ENCODE measurements at places on chromosomes 3 and 15.

DNA sequence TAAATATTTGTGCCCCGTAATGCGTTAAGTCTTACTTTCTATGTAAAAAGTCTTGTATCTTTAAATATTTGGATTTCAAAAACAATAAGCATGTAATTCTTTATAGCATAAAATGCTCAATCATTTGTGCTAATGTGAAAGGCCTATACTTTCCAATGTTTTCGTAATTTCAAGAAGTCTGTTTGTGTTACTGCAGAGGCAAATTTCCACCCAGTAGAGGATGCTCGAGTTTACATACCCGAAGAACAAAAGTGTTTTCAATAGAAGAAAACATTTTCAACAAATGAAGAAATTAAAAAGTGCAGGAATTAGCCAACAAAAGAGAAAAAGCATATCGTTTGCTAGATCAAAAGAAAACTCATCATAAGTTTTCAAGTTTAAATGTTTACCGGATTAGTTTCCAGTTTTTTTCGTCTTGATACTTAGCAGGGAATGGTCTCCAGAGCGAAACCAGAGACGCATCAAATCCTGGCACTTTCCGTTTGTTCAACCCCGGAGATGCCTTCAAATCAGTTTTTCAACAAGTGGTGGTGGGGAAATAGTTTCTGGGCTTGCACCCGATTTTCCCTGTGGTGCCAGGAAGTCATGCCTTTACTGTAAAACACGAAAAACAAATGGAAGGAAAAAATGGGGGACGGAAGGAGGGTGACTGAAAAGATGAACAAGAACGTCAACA, 1.0 kb downstream of the CGGBP1 start:
- no peak for DNase-seq

DNA sequence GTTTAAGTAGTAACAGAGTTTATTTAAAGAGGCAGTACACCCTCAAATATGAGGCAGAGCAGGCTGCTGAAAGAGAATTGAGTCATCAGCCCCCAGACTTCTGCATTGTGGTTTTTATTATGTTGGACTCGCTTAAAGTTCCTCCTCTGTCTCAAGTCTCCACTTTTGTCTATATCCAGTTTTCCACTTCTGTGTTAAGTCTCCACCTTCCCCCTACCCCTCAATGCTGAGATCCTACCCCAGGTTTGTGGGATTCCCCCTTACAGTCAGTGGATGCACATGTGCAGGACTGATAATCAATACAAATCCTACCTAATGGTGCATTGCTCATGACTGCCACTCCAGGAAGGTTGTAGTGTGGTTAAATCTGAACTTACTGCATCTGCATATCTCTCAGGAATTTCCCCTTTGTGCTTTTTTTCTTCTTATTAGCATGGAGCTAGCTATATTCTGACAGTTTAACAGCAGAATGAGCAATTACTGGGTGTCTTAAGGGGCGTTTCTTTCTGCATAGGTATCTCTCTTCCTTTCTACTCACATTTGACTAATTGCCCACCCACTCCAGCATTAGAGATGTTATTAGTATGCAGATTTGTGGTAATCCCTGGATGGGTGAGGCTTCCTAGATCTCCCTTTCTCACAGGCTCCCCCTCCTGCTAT, 11.9 kb upstream of the CD200R1L start:
- no peak for DNase-seq

DNA sequence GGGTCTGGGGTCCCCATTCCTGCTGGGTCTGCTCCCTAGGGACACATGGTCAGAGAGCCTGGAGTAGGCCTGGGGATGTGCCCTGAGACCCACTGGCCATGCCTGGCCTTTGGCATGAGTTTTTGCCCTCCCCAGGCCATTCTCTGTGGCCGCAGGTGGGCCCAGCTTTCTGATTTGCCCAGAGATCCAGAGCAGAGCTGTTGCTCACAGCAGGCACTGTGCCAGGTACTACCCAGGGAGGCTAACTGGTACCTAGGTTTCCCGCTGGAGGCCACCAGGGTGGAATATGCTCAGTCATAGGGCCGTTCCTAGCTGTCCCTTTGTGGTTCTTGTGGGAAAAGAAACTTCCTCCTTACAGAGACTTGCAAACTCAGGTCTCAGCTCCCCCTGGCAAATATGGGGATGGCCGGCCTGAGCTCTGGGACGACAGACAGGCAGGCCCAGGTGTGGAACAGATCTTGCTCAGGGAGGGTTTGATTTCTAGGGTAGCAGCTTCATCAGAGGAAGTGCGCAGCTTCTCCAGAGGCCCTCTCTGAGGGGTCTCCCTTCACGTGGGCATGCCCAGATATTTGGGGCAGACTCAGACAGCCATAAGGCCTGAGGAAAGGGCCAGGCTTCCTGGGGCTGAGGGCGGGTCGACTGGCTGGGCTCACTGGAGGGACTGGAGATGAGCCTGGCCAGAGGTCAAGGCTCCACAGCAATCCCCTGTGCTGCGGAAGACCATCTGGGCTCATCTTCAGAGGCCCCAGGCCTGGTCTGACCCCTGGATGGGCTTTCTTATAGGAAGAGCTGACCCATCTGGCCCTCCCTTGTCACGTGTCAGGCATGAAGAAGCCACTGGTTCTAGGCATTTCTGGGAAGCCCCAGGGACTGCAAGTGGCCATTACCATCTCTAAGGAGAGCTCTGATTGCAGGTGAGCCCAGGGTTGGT, 28.0 kb downstream of the ACAA1 start:
- no peak for DNase-seq

- no peak for DNase-seq
These were observed 16.4 kb upstream of the KLHL24 start for GRCh38 chr3:183619010-183619409.

GRCh38 chr3:161939918-161940620, 443.5 kb downstream of the OTOL1 start:
- DNase-seq, result no peak

DNA sequence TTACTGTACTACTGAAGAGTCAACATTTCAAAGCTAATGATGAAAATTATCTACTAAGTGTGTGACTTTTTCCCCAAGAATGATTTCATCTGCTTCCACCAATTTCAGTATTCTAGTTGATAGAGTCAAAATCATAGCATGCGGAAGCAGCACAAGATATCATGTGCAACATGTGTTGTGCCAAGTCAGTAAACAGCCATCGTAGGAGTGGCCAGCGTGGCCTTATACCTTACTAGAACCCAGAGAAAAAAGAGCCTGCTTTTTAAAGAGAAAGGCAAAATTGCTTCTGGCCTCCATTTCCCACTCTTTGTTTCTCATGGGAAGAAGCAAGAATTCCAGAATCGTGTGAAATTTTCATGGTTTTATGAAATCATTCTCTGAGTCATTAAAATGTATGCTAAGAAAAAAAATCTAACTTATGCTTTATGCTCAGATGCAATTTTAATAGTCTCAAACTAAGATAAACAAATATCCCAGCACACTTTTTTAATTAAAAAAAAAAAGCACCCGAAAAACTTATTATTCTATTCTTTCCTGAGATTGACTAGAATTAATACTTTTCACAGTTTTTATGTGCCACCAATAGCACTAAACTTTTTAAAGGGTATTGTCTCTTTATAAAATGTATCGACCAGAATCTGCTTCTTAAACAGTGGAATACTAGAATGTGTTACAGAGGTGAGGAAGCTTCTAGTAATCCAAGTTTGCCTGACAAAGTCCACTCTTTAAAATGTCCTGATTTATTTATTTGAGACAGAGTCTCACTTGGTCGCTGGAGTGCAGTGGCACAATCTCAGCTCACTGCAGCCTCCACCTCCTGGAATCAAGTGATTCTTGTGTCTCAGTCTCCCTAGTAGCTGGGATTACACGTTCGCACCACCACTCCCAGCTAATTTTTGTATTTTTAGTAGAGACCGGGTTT, 87.3 kb downstream of the MBNL1 start:
- DNase-seq, result no peak

- no peak for DNase-seq
These were observed 14.0 kb downstream of the TTC14 start for GRCh38 chr3:180615954-180616353.

GRCh38 chr3:107521469-107522059, 1.2 kb upstream of the BBX start:
- DNase-seq, result no peak

DNA sequence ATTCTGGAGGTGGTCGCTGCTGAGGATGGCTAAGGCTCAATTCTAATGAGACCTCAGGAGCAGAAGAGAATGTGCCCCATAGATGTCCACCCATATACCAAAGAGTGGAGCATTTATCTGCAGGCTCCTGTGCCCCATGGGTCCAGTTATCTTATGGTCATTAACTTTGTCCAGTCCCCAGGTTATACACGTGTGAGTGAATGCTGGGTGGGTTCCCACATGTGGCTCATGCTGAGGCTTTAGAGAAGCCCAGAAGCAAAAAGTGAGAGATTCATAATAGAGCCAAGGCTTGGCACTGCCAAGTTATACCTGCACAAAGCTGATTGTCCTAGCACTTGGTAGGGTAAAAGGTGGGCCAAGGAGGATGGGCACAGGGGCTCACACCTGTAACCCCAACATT, 30.0 kb upstream of the MINAR1 start:
- no peak for DNase-seq

DNA sequence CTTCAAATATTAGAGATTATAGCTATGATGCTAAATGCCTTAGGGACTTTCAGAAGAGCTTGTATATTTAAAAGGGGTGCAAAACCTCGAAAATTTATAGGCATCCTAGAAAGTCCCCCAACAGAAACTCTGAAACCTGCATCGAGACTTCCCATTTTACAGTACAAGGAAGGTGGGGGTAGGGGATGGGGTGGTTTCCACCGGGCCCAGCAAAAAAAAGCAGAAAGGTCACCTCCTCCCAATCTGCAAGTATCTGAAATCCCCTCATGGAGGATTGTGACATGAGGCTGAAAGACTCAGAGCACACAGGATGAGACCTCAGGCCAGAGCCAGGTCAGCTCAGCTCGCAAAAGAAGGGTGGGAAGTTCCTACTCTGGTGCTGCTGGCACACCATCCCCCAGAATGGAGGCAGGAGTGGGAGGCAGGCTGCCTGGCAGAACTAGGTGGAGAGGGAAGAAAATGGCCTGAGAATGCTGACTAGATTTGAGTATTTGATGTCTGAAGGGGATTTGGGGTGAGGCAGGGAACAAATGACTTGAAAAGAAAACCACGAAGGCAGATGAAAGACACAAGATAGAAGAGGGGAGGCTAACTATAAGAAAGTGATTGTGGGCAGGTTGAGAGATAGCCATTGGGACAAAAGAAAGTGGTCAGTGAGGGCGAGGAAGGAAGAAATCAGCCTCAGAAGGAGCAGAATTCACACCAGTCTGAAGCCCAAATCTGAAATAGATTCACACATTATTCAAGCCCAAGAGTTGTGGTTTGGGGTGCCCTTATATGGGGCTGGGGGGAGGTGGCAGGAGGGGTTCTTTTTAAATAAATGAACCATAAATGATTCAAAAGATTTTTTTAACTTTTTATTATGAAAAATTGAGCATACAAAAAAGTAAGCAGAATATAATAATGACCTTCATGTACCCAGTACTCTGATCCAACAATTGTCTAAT, 22.5 kb upstream of the TSC22D2 start:
- DNase-seq, result no peak

DNA sequence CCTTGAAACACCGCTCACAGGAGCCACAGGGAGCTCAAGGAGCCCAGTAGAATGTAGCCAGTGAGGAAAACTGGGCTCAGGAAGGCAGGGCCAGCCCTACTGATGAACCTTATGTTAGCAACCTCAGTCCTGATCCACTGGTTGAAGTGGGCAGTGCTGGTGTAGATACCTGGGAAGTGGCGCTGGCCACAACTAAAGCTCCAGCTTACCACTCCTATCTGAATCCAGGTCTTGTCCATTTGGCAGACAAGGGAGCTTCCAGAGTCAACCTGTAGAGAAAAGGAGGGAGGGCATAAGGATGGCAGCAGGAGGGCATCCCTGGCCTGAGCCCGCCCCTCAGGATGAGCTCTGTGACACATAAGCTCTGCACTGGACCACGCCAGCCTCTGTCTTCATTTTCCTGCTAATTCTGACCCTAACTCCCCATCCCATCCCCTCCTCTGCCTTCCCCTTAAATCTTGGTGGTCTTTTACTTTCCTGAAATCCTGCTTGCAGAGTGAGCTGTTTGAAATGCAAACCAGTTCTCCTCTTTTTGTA, 2.1 kb upstream of the PRSS50 start:
- no peak for DNase-seq

DNA sequence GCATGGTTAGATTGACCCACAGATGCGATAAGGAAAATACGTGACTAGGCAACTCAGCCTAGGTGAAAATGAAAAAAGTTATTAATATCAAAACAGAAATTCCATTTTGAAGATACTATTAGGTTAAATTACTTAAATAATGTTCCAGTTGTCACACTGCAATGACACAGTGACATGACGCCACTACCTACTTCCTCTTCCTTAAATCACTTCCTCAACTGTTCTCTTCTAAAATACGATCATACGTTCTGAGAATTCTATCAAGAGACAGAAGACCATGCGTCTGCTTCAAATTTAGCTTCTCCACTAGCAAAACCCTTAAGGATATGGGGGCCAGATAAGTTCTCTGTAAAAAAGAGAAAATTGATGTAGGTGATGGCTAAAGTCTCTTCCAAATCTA, 18.2 kb downstream of the CMTM6 start:
- no peak for DNase-seq

DNA sequence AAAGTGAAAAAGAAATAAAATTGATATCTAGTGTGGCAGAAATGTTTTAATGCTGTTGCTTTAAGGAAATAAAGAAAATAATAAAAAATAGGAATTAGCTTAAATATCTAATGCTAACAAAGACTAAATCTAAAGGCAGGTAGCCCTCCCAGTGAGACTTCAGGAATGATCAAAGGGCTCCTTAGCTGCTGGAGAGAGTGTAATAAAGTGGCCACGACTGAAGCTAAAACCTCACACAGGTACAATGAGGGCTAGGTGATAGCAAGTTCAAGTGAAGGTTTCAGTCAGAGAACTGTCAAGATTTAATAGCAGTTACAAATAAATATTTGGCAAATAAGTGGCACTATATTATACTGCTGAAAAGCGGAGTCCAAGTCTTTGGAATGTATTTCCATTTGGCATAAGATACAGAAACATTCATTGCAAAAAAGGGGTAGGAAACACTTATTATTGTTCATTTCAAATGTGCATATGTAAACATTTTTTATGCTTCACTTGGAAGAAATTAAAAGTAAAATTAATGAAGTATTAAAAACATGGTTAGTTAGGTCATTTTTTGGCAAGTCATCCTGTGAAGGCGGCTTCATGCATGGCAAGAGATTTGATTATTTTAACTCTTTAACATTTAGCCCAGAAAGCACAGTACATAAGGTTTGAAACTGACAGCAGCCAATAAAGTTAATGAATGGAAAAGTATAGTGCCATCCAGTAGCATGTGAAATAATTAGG, 168.2 kb downstream of the ECT2 start:
- no peak for DNase-seq

DNA sequence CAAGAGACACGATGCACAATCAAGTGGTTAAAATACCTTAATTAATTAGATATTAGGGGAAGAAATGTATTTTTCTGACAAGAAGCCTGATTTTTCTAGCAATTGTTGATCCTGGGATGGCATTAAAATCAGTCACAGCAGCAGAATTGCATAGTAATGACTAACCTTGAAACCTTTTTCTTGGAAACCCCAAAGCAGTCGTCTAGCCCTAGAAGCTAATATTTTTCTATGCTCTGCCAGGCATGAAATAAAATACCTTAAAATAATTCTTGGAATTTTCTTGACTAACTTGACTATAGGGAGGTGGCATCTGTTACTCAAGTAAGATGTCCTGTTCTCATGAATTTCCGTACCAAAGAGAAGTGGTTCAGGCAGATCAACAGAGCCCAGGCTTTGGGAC, 204.1 kb downstream of the THRB start:
- DNase-seq, result no peak

GRCh38 chr3:58524326-58524888, 12.6 kb downstream of the ACOX2 start:
- DNase-seq, result no peak

Measured in GM18507 (cell line).